ENCODE measurements at places on chromosomes 12 and 14.

DNA sequence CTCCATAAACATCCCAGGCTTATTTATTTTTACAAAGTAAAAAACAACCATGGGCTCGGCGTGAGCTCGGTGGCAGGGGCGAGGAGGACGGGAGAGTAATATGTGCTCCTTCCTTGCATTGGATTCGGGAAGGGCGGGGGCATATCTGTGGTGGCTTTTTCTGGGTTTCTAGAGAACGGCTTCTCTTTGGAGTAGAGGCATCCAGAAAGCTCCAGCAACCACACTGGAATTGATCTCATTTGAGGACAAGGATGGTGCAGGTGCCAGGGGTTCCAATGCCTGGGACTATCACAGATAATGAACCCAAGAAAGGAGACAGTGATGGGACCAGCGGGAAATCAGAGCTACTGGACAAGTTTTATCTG is 18.9 kb downstream of the ADGRD1 start:
- no peak for DNase-seq

- DNase-seq = no peak
Measured at GRCh38 chr14:74978416-74978947, 23.1 kb upstream of the PGF start.

DNA sequence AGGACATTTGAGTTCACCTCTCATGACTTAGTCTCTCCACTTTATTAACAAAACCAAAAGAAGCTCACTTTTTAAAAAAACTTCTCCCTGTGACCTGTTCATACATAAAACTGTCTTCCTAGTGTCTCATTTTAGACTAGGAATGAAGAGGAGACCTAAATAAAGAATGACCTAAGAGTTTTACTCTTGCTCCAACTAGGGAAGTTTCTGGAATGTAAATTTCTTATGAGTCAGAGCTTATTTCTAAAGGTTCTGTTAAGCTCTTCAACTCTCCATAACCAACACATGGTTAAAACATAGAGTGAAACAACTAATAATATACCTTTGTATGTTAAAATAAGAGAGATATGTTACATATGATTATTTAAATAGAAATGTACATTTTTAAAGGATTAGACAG is 369.8 kb downstream of the EMP1 start:
- no peak for DNase-seq

DNA sequence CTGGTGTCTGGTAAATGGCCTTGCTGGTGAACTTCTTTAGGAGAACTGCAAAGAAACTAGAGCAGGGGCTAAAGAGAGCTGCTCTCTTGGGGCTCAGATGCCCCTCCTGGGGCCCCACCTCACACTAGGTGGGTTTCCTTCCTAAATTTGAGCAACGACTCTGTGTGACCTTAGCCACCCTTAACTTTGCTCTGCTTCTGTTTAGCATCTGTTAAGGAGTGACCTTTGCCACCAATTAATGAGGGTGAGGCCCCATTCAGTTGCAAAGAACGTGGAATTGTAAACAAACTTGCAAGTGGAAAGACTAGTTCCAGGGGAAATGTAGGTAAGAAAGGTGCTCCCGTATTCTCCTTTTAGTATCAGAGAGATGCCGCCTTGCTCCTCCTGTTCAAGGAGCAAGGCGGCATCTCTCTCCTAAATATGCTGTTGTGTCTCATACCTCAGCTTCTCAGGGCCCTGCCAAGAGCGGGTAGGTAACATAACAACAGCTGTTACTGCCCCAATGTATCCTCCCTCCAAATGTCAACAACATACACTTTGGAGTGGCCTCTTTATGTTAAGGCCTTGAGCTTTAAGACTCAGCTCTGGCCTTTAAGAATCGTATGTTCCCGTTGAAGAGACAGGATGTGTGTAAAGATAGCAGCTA is 77.6 kb upstream of the FUT8 start:
- DNase-seq = no peak

DNA sequence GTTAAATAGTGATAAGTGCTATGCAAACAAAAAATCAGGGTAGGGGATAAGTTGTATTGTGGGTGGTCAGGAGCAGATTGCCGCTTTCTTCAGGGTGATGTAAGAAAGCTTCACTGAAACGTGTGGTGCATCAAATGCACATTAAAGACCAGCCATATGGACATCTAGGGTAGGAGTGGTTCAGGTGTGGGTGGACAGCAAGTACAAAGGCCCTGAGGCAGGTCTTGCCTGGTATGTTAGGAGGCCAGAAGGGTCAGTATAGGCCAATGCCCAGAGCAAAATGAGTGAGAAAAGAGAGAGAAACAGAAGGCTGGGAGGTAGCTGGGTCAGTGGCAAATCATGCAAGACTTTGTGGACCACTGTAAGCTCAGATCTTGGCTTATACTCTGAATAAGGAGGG is 25.6 kb upstream of the CISTR start:
- DNase-seq = no peak

- DNase-seq = no peak
Measured at GRCh38 chr14:98698341-98698740, 573.7 kb downstream of the BCL11B start.
